ENCODE measurements at places on chromosomes 4 and X. TPM values are rescaled to one million over a fixed set of nuclear protein-coding genes. Genes with fewer than 3 reads are reported as not detected.

The GPR143 gene
- 0.26 TPM for total RNA-seq

The GPAT3 gene
- 4.4 TPM for total RNA-seq

The NDST3 gene
- total RNA-seq, result not detected

The SPP1 gene
- total RNA-seq, result 7.8 TPM

The DOCK11 gene
- total RNA-seq, result 49.1 TPM

The MAP7D3 gene
- total RNA-seq, result 17.5 TPM

The XAGE3 gene
- not detected for total RNA-seq

The KLB gene
- not detected for total RNA-seq

The DYNLT3 gene
- total RNA-seq, result 30.3 TPM

Measured in pericardium fibroblast (primary cell).